ENCODE measurements at places on chromosomes 7 and 10. TPM values are rescaled to one million over a fixed set of nuclear protein-coding genes. Genes with fewer than 3 reads are reported as not detected.
A peak's percentile ranks its signal among the peaks of the same experiment; 100 is the strongest.

Gene ADAMTS14
- polyA plus RNA-seq: 2.2 TPM

DNA sequence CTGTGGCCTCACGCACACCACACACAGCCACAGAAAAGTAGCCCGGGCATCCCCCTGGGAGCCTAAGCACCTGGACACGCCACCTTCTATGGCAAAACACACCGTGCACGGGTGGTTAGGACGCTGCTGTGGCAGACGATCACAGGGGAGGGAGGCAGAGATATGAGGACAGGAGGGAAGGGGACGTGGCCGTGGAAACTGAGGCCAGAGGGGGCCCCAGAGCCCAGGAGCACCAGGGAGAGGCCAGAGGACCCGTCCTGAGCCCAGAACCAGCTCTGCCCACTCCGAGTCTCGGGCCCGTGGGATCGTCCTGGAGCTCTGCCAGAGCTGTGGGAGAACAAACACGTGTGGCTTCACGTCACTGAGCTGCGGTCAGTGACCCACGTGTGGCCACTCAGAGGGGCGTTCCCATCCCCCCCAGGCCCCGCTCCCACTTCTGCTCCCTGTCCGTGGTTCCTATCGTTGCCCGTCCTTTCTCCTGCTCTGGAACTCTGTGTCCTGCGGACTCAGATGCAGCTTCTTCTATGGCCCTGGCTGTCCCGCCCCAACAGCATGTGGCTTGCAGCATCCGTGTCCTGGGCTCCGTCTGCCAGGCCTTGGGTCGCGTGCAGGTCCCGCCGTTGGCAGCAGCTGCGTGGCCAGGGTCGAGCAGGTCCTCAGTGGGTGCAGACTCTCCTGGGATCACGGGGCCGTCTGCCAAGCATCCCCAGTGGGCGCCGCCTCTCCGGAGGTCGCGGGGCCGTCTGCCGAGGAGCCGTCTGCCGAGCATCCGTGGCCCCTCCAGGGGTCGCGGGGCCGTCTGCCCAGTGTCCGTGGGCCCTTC, 31.0 kb downstream of the GET4 start:
- no peak for DNase-seq

DNA sequence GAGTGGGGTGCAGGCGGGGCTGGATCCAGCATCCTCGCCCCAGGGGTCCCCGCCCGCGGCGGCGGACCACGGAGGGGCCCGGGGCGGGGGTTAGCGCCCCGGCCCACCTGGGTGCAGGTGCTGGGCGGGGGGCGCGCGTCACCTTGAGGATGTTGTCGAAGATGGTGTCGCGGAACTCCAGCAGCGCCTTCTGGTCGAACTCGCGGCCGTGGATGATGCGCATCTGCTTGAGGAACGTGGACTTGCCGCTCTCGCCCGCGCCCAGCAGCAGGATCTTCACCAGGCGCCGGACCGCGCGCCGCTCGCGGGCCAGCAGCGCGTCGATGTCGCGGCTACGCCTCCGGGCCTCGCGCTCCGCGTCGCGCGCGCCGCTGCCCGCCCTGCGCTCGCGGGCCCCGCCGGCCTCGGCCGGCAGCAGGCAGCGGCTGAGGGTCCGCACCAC, 376 bp downstream of the GNA12 start:
- DNase-seq: peak; percentile 49

Gene HOXA9
- polyA plus RNA-seq: not detected

Gene VGF
- polyA plus RNA-seq: 0.69 TPM

- DNase-seq: peak; percentile 16
Measured at GRCh38 chr10:63003816-63004453, 129.2 kb upstream of the NRBF2 start.

DNA sequence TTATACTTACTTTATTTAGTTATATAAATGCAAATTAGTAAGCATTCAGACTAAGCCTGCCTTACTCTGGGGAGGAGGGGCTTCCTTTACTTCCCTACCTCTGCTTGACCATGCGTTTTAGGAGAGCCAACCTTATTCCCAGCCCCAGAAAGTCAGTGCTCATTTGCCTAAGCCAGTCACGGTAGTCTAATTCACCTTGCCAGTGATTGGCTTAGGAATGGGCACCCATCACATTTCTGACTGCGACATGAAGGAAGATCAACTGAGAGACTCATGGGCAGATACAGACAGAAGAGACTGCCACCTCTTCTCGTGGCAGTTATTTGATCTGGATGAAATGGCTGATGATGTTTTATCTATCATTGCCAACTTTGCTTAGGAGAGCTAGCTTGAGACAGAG, 29.5 kb downstream of the RPA3 start:
- no peak for DNase-seq

DNA sequence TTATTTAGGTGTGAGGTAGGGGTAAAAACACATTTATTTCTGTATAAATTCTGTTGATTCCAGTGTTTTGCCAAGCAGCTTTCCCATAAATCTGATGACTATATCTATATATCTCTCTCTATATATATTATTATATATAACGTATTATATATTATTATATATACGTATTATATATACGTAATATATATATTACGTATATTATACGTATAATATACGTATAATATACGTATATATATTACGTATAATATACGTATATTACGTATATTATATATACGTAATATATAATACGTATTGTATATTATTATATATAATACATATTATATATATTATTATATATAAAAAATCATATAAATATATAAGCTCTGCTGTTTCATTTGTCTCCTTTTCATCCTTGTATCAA, 163.5 kb downstream of the GPR158 start:
- no peak for DNase-seq

Gene MYH16
- polyA plus RNA-seq: 0.09 TPM

DNA sequence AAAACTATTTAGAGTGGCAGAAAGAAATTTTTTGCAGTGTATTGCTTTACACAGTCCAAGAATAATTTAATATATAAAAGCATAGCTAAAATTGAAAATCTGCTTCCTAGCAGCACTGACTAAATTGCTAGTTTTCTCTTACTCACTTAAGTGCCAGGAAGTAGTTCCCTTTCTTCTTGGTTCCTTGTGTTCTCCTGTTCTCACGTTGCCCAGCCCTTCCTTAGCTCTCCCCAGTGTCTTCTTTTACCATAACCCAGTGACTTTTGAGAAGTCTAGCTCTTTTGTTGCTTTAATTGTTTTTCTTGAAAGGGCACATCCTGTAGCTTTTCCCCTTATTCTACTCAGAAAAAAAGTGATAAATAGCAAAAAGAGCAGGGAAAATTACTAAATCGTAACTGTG, 215.5 kb downstream of the THSD7A start:
- no peak for DNase-seq

- DNase-seq: peak; percentile 16
Measured at GRCh38 chr7:121330053-121330833, 1.4 kb downstream of the WNT16 start.

GRCh38 chr10:104577163-104577562, 63.9 kb upstream of the SORCS3 start:
- no peak for DNase-seq

Gene ASL
- polyA plus RNA-seq: 14.0 TPM

DNA sequence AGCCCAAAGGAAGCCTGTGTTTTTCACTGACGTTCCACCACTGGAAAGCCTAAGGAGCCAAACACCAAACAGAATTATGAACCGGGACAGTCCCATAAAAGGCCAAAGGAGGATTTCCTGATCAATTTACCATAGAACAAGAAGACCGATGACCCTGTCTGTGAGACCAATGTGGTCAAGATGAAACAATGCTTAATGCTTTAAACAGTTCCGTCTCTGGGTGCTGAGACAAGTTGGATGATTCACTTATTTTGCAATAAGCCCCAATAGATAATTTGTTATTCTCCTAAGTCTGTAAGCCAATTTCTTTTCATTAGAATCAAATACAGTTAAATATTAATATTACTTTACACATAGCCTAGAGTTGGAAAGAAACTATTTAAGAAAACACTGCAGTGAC, 134.9 kb downstream of the MICU1 start:
- DNase-seq: peak; percentile 61

- DNase-seq: no peak
Measured at GRCh38 chr10:103013416-103013815, 95.3 kb downstream of the CNNM2 start.

Gene ABI1
- polyA plus RNA-seq: 56.4 TPM

Gene CALHM1
- not detected for polyA plus RNA-seq

DNA sequence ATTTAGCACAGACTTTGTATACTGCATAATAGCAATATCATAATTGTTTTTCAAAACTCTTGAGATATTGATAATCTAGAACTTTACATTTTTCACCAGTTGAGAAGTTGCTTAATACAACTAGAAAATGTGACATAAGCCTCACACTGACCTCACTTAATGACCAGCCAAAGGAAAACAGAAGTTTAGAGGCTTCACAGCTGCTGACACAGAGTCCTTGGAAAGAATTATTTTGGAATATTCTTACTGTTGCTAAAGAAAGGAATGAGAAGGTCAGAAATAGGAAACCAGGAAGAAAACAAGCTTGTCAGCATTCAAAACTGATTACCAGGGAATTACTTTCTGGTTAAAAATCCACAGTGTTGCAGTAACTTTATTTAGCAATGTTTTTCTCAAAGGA, 35.5 kb upstream of the WASL start:
- DNase-seq: no peak

DNA sequence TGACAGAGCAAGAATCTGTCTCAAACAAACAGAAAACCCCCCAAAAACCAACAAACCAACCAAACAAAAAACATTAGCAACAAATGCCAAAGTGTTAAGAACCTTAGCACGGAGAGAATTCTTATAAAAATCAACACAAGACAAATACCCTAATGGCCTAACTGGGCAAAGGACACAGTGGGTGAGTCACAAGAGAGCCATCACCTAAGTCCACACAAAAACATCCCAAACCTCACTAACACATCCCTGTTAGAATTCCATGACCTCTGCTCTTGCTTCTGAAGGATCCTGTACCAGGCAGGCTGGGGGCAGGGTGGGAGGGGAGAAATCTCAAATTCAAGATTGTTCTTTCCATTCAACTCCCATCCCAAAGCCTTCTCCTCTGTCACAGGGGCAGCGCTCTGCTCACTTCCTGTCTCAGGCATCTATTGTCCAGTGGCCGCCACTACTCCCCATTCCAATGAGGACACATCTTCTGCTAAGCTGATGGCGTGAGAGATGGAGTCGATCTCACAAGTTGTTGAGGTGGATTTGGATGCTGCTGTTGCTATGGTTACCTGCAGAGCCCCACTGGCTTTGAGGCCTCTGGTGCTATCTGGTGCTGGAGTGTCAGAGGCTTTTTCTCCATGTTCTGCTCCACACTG, 9.2 kb downstream of the IL15RA start:
- no peak for DNase-seq

Gene LANCL2
- polyA plus RNA-seq: 12.1 TPM

Gene SH2D4B
- not detected for polyA plus RNA-seq

DNA sequence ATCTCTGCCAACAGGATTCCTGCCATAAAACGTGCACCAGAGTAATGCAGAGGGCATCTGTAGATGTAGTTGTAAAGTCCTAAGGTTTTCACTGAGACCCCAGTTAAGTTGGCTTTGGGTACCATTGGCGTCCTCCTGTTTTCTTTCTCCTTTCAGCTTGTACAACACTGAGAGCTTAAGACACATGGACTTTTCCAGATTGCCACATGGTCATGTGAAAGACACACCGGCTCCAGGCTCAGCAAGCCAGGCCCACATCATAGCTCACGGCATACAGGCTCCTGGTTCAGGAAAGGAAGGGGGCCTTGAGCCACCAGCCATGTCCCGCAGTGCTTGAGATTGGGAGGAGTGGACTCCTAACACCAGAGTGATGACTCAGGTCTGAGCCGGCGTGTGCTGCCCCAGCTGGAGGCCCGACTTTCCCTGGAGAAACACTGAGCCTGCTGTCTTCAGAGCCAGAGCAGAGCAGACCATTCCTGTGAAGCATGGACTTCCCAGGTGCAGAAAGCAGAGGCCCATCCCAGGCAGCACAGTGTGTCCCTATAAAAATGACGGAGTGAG, 252.7 kb downstream of the PRPF18 start:
- DNase-seq: no peak

GRCh38 chr10:132005147-132005546, 23.4 kb upstream of the BNIP3 start:
- no peak for DNase-seq

Gene AKR1C3
- polyA plus RNA-seq: 6.8 TPM

Gene MBLAC1
- polyA plus RNA-seq: 4.3 TPM

DNA sequence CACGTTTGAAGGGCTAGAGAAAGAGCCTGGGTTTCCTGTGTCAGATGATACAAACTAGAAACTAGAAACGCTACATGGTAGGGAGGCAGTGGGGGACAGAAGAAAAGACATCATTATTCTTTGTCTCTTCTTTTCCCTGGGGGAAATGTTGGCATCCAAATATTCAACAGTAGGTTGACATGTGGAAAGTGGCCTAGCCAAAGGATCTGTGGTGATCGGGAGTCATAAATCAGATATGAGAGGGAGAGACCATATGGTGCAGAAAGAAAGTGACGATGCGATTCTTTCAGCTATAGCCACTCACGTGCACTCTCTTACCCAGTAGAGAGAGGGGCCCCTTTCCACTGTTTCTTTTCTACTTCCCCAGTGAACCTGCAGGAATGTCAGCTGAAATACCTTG, 964.7 kb downstream of the LRMDA start:
- DNase-seq: no peak
